Tibial artery (tissue), 4 donors: ENCODE measurements at places on chromosomes 16 and 17.
A peak's percentile ranks its signal among the peaks of the same experiment; 100 is the strongest.

- no peak overlapping the region for H3K4me3 ChIP-seq
- H3K4me1 ChIP-seq = no peaks in the 10 kb centered on the region
- no peaks in the 10 kb centered on the region for H3K27me3 ChIP-seq
- H3K36me3 ChIP-seq = peaks cover 99% of the 10 kb centered on the region
- H3K27ac ChIP-seq = no peak overlapping the region
Observed at GRCh38 chr16:1665829-1666228, 12.2 kb upstream of the JPT2 start.

DNA sequence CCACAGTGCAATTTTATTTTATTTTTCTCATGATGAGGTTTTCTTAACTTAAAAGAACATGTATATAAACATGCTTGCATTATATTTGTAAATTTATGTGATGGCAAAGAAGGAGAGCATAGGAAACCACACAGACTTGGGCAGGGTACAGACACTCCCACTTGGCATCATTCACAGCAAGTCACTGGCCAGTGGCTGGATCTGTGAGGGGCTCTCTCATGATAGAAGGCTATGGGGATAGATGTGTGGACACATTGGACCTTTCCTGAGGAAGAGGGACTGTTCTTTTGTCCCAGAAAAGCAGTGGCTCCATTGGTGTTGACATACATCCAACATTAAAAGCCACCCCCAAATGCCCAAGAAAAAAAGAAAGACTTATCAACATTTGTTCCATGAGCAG, 12.3 kb upstream of the EFCAB13 start:
- no peak for DNase-seq
- no peak overlapping the region for H3K4me3 ChIP-seq
- no peaks in the 10 kb centered on the region for H3K27me3 ChIP-seq
- H3K27ac ChIP-seq = peak overlapping the region; percentile 1
- H3K36me3 ChIP-seq = peaks cover 23% of the 10 kb centered on the region

GRCh38 chr16:66519482-66520373, 30.2 kb downstream of the TK2 start:
- H3K4me3 ChIP-seq = no peak overlapping the region
- H3K36me3 ChIP-seq = peaks cover 41% of the 10 kb centered on the region
- H3K4me1 ChIP-seq = peaks cover 57% of the 10 kb centered on the region
- H3K27me3 ChIP-seq = no peaks in the 10 kb centered on the region
- peak overlapping the region; percentile 95 for H3K27ac ChIP-seq

GRCh38 chr16:1535391-1536291, 2.2 kb downstream of the TMEM204 start:
- peaks cover 56% of the 10 kb centered on the region for H3K36me3 ChIP-seq
- no peak overlapping the region for H3K27ac ChIP-seq
- no peaks in the 10 kb centered on the region for H3K4me1 ChIP-seq
- no peak for DNase-seq
- H3K27me3 ChIP-seq = no peaks in the 10 kb centered on the region

- H3K4me3 ChIP-seq = no peak overlapping the region
- DNase-seq = no peak
- no peaks in the 10 kb centered on the region for H3K4me1 ChIP-seq
- peaks cover 25% of the 10 kb centered on the region for H3K36me3 ChIP-seq
Observed at GRCh38 chr16:69250081-69250480, 61.1 kb upstream of the VPS4A start.

DNA sequence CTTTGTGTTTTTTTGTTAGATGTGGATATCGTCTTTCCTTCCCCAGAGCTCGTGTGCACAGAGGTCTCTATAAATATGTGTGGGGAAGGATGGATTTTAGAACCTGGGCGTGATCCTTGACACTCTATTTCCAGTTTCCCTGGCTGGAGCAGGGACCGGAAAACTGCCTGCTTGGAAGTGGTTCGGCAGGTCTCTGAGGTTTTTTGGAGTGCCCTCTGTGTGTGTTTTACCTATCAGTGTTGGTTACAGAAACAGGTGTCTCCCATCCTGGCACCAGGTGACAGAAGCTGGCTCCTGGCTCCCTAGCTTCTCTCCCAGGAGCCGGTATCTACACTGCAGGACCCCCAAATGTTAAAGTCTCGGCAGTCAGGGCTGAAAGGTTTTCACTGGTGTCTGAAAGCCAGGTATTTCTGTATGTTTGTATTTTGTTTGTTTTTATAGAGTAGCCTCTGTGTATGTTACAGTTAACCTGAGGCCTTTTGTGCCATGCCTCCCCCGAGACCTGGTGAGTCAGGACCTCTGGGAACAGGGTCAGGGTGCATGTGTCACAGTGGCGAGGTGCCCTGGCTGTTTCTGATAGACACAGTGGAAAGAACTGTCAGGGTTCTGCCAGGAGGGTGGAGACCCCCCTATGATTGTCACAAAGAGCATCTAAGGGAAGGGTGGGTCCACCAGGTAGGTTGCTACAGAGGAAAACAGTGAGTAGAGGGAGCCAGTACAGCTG, 31.3 kb downstream of the ZC3H18 start:
- H3K27me3 ChIP-seq = no peaks in the 10 kb centered on the region
- no peak for DNase-seq
- H3K27ac ChIP-seq = no peak overlapping the region

DNA sequence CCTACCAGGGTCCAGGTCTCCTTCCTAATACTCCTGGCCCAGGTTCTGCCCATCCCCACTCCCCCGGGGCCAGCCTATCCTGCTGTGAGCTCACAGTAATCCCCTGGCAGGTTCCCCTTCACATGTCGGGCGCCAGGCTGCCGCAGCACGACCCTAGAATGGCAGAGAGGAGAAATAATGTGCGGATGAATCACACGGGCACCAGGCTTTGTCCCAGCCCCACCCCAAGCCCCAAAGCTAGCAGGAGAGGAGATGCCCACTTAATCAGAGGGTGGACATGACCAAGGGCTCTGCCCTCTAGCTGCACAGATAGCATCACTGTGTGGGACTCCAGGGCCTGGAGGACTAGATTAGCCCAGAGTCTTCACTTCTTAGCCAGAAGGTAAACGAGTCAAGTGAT, 39.5 kb downstream of the ST3GAL2 start:
- no peak overlapping the region for H3K27ac ChIP-seq
- H3K4me1 ChIP-seq = no peaks in the 10 kb centered on the region
- DNase-seq = no peak
- H3K27me3 ChIP-seq = no peaks in the 10 kb centered on the region
- H3K4me3 ChIP-seq = no peak overlapping the region

DNA sequence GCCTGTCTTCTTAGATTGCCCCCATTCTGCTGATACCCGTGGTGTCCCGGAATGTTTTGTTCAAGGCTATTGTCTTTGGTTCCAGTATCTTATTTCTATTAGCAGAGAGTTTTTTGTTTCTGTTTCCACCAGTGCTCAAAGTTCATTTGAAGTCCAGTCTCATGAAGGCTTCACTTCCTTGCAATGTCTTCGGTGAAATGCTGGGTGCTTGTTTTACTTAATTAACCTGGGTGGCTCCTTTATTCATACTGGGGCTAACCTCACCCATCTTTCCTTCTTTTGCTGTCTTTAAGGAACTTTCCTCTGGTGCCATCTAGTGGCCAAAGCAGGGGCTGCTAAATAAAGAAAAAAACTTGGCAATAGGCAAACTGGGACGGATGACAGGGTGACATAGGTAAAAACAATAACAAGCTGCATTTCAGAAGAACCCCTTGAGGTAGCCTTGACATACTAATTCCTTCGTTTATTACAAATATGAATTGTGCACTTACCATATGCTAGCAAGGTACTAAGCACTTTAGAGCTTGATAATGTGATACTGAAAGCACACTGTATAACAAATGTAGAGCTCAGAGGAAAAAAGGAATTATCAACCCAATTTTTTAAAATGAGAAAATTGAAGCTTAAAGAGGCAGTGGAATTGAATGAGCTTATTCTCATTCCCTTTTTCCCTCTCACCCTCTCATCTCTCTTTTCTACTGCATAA, 2.8 kb upstream of the SMIM36 start:
- H3K27me3 ChIP-seq = peaks cover 5% of the 10 kb centered on the region
- H3K4me3 ChIP-seq = no peak overlapping the region
- DNase-seq = no peak
- H3K27ac ChIP-seq = no peak overlapping the region
- no peaks in the 10 kb centered on the region for H3K36me3 ChIP-seq

DNA sequence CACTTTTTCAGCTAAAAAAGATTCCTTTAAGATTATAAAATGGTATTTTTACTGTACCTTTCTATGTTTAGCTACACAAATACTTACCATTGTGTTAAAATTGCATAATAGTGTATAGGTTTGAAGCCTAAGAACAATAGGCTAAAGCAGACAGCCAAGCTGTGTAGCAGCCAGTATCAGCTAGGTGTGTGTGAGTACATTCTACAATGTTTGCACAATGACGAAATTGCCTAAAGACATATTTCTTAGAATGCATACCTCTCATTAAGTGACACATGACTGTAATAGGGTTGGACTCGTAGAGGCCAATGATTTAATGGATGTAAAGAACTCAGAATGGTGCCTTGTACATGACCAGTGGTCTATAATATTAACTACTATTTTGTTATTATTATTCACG, 1.9 kb upstream of the MT1B start:
- no peak for DNase-seq
- H3K36me3 ChIP-seq = no peaks in the 10 kb centered on the region
- H3K27me3 ChIP-seq = peaks cover 21% of the 10 kb centered on the region
- H3K4me1 ChIP-seq = no peaks in the 10 kb centered on the region
- H3K27ac ChIP-seq = no peak overlapping the region
